GM04503 (cell line): ENCODE measurements at places on chromosomes 6 and 20.

GRCh38 chr20:35539756-35540212 is 2.1 kb upstream of the ERGIC3 start:
- no peak for DNase-seq

DNA sequence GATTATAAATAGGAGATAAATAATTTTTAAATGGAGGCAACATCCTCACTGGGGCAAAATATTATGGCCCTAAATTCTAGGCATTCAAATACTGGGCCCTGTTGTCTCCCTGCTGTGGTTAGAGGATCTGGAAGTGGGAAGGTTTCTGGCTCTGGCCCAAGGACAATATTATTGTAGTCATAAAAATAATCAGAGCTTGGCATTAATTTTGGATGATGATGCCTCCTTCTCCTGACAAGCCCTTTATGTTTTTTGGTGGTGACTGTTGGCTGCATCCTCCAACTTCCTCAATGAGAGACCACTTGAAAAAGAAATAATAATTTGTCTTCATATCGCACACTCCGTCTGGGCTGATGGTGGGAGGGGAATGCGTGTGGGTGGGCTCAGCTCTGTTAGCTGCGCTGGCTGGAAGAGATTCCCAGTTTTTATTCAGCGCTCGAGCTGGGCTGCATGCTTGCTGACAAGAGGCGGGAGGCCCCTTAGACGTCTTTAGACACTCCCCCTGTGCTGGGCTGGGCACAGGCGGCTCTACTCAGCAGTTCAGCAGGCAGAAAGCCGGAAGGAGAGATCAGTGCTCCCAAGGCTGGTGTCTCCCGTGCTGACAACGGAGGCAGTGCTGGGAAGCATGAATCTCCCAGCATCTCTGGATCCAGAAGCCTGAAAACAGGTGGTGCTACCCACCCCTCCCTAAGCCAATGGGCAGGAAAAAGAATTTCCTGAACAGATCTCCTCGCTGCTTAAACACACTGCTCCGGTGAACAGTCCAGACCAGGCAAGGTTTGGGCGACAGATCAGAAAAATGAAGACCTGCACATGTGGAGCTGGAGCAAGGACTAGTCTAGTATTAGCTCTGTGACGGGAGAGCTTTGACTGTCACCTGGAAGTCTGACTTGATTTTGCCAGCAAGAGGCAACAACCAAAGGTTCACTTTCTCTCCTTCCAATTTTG is 97.7 kb downstream of the SYCP2 start:
- peak; percentile 6 for DNase-seq

- DNase-seq: peak; percentile 18
Observed at GRCh38 chr6:161370880-161371279, 97.0 kb upstream of the AGPAT4 start.

DNA sequence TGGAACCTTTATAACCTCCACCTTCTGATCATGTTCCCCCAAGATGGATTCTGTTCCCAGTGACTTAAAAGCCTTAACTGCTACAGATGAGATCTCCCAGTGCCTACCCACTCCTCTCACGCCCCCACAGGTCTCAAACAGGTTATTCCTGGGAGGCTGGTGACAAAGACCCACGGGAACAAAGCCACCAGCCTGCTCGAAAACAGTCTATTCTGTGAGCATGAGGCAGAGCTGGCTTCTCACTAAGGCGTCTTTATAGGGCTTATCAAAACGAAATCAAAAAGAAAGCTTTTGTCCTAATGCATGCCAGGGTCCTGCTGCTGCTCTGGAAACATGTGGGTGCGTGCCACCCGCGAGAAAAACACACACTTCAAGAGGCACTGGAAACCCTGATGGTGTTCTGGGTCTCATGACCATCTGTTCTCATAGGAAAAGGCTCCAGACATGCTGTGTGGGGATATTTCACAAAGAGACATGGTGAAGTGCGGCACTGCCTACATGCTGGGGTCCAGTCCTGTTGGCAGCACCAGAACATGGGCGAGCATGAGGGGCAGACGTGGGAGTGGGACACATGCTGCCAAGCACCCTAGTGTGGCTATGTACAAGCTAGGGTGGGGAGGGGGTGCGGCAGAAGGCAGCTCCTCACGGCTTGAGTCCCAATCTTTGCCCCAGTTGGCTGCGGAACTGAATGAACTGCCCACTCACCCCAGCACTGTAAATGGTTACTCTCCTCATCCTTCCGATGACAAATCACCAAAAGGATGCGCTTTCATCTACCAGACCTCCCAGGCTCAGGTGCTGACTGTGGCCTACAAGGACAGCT is 2.1 kb downstream of the FKBP1A start:
- no peak for DNase-seq

- no peak for DNase-seq
Observed at GRCh38 chr6:170279977-170280688, 10.7 kb downstream of the DLL1 start.

DNA sequence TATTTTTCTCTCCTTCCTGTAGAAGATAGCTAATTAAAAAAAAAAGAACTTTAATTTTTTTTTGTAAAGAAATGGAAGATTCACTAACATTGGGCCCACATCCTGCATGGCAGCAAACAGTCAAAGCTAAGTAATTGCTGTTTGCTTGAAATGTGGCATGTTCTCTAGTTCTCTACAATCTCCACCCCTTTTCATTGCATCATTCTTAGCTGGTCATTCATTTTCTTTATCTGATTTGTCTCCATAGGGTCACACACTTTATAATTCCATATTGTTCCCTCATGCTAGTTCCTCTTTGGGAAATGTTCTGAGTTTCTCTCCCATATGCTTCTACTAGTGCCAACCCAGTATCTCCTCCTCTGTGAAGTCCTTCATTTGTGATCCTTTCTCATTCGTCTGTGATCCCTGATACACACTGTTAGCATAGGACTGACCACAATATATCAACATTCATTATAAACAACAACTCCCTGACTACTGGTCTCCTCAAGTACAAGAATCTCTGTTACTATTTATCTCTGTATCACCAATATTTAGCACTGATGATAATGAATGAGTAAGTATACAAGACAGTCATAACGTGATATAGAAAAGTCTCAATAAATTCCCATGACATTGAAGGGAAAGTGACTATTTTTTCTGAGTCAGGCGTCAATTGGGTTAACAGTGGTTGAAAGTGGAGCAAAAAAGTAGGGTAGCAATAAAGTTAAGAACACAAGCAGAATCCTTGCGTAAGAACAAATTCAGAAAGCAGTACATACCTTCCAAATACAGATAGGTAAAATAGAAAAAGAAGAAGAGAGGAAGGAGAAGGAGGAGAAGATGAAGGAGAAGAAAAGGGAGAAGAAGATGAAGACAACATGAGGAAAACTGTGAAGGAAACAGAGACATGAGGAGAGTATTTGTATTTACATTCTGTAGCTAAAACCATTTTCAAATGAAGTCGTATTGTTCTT is 33.2 kb upstream of the MYB start:
- no peak for DNase-seq

GRCh38 chr20:57390604-57391438 is at the start of gene RBM38:
RBM38 (plus strand) TSS chr20:57391396; CDS start chr20:57391582, 186 bp downstream.
- DNase-seq: no peak

GRCh38 chr6:16337295-16337975 is 99.0 kb downstream of the GMPR start:
- peak; percentile 90 for DNase-seq

- no peak for DNase-seq
Observed at GRCh38 chr20:63116412-63117106, 99.4 kb downstream of the YTHDF1 start.

- peak; percentile 52 for DNase-seq
Observed at GRCh38 chr20:49853640-49854039, 41.0 kb downstream of the SLC9A8 start.

GRCh38 chr6:4074478-4075235 is 4.3 kb downstream of the FAM217A start:
- DNase-seq: no peak

- peak; percentile 22 for DNase-seq
Observed at GRCh38 chr6:2103765-2104523, 141.5 kb downstream of the GMDS start.

DNA sequence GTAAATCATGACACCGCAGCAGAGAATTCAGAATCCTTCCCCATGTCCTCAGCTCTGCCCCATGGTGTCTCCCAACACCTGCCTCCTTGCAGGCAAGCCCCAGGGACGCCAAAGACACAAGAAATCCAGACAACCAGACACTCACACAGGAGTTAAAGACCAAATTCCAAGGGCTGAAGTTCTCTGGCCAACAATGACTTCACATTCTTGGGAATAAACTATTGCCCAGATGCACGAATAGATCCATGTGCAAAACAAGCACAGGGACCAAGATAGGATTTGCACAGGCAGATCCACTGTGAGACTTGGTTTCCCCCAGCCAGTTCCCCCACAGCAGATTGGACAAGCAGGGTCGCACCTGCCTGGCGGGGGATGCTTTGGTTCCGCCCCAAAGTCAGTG is 246.7 kb downstream of the SOD2 start:
- no peak for DNase-seq

- DNase-seq: no peak
Observed at GRCh38 chr6:139253656-139254055, 38.1 kb downstream of the TXLNB start.

DNA sequence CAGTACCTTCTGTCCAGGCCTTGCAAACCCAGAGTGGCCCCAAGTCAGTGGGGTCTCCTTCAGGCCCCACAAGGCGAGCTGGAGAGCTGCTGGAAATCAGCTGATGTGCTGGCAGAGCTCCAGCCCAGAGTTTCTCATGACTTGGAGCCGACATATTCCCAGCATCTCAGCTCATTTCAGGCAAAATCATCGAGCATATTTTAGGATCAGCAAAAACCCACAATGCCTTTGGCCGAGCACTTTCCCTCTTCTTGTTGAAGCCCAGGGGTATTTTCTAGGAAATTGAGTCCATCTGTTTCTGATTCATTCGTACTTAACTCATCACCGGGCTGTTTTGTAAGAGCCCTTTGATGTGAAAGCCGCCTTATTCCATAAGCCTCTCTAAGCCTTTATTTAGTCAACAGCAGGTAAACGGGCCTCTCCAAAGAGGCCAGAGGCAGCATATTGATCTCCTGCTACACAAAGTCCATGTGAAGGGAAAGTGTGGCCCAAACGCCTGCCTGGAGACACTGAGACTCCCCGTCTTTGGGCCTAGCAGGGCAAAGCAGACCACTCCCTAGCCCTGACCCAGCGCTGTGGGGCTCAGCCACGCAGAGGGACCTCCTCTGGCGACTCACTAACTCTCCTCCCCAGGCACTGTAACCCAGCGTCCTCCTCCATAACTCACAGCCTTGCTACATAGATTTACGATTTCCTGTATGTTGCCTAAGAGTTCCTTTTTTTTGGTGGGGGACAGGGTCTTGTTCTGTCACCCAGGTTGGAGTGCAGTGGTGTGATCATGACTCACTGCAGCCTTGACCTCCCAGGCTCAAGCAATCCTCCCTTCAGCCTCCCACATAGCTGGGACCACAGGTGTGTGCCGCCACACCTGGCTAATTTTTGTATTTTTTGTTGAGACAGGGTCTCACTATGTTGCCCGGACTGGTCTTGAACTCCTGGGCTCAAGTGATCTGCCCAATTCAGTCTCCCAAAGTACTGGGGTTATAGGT is 12.1 kb upstream of the C20orf203 start:
- peak; percentile 88 for DNase-seq

DNA sequence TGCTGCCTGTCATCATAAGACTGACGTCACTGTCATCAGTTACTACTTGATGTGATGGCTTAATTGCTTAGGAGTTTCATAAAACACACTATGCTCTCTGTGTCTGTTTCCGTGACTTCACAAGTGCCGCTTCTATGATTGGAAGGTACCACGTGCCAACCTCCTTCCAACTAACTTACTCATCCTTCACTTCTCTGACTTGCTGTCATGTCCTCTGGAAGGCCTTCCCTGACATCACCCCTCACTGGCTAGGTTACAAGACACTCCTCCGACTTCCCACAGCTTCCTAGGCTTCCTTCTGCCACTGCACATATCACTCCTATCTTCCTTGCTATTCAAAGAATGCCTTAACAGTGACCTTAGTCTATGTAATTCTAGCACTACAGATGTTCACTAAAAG is 20.4 kb downstream of the SERINC3 start:
- peak; percentile 50 for DNase-seq

GRCh38 chr6:26336355-26337198 is 28.4 kb upstream of the BTN3A2 start:
- DNase-seq: no peak

DNA sequence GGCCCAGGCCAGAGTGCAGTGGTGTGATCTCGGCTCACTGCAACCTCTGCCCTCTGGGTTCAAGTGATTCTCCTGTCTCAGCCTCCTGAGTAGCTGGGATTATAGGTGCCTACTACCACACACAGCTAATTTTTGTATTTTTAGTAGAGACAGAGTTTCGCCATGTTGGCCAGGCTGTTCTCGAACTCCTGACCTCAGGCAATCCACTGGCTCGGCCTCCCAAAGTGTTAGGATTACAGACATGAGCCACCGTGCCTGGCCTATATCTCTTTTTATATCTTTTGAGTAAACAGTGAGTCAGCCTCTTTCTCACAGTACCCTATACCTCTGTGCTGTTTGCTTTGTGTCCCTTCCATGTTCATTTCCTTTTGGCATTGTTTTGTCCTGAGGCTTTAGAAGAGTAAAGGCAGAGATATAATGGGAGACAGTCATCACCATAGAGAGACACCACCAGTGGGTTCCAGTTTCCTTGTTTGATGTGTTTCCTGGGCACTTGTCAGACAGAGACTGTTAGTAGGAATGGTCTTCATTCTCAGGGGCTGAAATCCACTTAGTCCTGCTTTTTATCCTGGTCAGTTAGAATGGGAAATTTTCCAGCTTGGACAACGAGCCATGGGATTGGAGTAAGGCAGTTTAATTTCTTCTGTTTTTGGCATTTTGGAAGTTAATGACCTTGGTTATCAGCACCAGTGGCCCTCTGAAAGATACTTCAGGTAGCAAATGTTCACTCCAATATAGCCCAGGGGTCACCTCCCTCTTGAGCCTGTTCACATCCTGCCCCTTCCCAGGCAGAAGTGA is 32.2 kb upstream of the ASXL1 start:
- DNase-seq: no peak

DNA sequence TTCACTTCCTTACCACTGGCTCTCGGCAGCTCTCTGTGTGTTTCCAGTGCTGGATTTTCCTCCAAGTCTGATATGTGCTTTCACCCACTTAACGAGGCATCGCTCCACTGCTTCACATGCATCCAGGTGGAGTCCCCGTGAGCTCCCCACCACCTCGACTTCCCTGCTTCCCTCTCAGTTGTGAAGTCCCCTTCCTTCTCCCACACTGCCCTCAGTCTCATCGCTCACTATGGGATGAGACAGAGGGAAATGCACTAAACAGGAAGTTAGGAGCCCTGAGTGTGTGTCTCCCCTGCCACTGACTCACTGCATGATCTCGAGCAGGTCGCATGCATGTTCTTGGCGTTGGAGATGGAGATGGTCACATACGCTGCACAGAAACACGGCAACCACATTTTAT is 84.0 kb downstream of the MTHFD1L start:
- no peak for DNase-seq

- peak; percentile 1 for DNase-seq
Observed at GRCh38 chr20:17463711-17464110, 67.5 kb downstream of the BFSP1 start.
